Stimulated activated CD8-positive, alpha-beta memory T cell treated with anti-CD3 and anti-CD28 coated beads, Interleukin-4, amount 100 ng/mL, for 4 hours (primary cell): ENCODE measurements at places on chromosomes 12 and 14.

DNA sequence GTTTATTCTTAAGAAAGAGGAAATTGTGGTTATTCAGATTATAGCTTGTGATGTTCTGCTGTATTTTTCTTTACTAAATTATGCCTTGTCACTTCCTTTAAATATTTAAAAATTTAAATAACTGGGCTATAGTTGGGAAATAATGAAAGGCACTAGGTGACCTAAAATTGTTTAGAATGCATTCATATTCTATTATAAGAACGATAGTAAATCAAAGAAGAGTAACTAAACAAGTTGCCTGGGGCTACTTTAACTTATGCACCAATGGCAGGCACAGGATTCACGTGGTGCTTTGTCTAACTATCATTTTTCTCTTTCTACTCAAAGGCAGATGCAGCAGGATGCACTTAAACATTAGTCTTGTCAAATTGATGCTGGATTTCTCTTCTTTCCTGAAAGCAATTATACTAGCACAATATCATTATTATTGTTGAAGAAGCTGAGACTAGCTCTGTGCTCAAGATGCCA lies 190.7 kb upstream of the PPFIA2 start:
- DNase-seq, result no peak

GRCh38 chr12:109827566-109828550 lies 5.3 kb downstream of the TRPV4 start:
- no peak for DNase-seq

- DNase-seq, result no peak
These were observed 51.8 kb upstream of the LRTM2 start for GRCh38 chr12:1768615-1769014.

GRCh38 chr12:110466791-110467190 lies 1.3 kb downstream of the GPN3 start:
- DNase-seq, result no peak

DNA sequence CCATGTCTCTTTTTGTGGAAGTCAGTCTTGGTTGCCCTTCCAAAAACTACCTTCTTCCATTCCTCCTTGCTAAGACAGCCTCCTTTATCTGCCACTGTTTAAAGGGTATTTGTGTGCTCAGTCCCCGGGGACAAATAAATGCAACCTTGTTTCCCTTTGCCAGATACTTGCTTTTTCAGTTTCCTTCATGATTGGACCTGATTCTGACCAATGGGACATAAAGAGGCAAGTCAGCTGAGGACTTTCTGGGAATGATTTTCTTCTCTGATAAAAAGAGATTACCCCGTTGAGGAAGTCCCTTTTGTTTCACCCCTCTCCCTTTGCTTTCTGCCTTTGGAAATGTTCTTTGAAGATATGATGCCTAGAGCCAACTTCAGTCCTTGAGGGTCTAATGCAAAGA lies 7.4 kb upstream of the TUBA1B start:
- DNase-seq, result no peak

DNA sequence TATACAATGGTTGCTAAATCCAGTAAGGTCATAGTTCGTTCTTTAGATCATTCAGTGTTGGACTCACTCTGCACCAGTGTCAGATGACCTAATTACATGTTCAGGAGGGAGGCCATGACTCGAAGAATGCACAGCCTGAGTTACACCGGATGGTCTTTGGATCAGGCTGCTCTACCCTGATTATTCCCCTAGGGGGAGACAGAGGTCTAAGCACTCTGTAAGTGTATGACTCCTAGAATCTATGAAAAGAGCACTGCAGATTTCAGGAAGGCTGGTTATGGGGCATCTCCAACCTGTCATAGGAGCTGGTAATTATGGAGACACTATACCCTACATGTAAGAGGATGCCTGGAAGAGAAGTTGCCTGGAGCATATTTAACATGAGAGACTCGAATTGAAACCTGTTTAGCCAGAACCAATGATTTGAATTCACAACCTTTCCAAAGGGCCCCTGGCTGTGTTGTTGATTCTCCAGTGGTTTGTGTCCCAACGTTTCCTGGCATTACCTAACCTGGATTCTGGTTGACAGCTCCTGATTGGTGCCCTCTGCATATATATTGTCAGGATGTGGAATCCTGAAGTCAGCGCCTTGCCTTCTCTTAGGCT lies at the start of gene MUCL1:
MUCL1 (plus strand) TSS at position 584 of the 606 bp plus-strand sequence. CDS start 67 bp downstream, outside the sequence.
- peak; percentile 49 for DNase-seq

DNA sequence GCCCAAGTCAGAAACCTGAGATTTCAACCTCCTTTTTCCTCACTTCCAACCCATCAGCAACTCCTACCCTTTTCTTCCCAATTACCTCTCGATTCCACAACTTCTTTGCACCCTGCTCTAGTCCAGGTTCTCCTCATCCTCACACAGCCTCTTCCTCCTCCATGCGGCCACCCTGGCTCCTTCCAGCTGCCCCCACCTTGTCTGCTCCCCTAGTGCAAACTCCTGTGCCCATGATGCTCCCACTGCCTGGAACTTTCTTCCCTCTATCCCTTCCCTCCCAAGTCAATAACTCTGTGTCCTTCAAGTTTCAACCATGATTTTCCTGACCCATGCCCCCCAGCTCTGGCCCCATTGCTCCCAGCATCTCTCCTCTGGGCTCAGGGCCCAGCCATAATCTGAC lies 17.3 kb downstream of the SELPLG start:
- DNase-seq, result no peak
